ENCODE measurements at places on chromosomes 2 and 18. TPM values are rescaled to one million over a fixed set of nuclear protein-coding genes. Genes with fewer than 3 reads are reported as not detected.

ACADL gene
- total RNA-seq, result not detected

ANKRD30B gene
- 0.96 TPM for total RNA-seq

ITM2C gene
- total RNA-seq, result 118 TPM

PLB1 gene
- 0.96 TPM for total RNA-seq

INPP1 gene
- 10.2 TPM for total RNA-seq

AMER3 gene
- total RNA-seq, result not detected

CD207 gene
- not detected for total RNA-seq

UBE2F gene
- 67.7 TPM for total RNA-seq

CCBE1 gene
- total RNA-seq, result 21.4 TPM

HK2 gene
- total RNA-seq, result 80.5 TPM

RAB6C gene
- total RNA-seq, result under 0.01 TPM

STARD6 gene
- 0.28 TPM for total RNA-seq

SERPINB13 gene
- total RNA-seq, result not detected

TMEM169 gene
- 0.28 TPM for total RNA-seq

MCFD2 gene
- 370 TPM for total RNA-seq

OTOS gene
- total RNA-seq, result not detected

THSD7B gene
- total RNA-seq, result 4.2 TPM

RTTN gene
- 12.4 TPM for total RNA-seq

LOXHD1 gene
- total RNA-seq, result not detected

RBM43 gene
- total RNA-seq, result 2.7 TPM

SRD5A2 gene
- not detected for total RNA-seq

CYS1 gene
- 0.58 TPM for total RNA-seq

CLEC4F gene
- not detected for total RNA-seq

PLA2R1 gene
- total RNA-seq, result 17.2 TPM

Measured in regular cardiac myocyte (primary cell).